NCI-H526 treated with DMSO at 0.1 percent for 48 hours (cell line): ENCODE measurements at places on chromosomes 2 and 18.
A peak's percentile ranks its signal among the peaks of the same experiment; 100 is the strongest.

DNA sequence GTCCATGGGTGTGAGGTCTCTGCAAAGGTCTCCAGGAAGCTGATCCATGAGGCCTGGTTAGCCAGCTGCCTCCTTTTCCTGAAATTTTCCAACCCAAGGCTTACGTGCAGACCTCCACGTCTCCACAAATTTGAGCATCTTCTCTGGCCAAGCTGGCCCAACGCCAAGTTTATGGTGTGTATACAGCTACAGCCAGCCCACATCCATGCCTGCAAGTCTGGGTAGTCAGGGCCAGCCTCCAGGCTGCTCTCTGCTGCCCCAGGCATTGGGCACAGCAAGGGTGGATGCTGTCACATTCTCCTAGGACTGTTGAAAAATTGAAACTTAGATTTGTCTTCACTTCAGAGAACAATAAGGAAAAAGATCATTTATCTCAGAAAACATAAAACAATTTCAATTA is 525.5 kb upstream of the CHAC2 start:
- no peak for DNase-seq

DNA sequence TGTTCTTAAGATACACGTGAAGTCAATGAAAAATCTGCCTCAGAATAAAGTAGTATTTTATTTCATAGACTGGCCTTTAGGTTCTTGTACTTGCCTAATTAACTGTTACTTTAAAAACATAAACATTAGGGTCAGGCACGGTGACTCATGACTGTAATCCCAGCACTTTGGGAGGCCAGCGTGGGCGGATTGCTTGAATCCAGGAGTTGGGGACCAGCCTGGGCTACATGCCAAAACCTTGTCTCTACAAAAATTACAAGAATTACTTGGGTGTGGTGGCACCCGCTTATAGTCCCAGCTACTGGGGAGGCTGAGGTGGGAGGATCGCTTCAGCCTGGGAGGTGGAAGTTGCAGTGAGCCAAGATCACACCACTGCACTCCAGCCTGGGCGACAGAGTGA is 16.0 kb upstream of the SNORC start:
- no peak for DNase-seq

DNA sequence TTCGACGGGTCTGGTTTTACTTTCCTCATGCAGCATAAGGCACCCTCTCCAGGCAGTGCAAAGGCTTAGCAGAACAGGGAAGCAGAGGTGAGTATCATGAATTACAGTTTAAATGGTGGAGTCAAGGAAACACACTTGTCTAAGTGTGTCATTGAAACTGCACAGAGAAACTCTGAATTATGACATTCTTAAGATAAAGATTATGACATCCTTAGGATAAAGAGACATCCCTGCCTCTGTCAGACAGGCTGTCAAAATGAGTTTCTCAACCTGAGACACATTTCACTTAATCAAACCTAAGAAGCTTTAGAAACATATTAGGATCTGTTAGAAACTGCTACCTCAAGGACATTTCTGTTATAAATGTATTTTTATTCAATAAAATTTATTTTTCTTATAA is 113.2 kb downstream of the DHRS9 start:
- no peak for DNase-seq

- DNase-seq = no peak
These were observed 31.9 kb upstream of the CPS1 start for GRCh38 chr2:210524533-210524932.

- no peak for DNase-seq
These were observed 126.2 kb downstream of the NAT8 start for GRCh38 chr2:73516033-73516432.

GRCh38 chr2:3182848-3183247 is 194.8 kb downstream of the EIPR1 start:
- DNase-seq = no peak

DNA sequence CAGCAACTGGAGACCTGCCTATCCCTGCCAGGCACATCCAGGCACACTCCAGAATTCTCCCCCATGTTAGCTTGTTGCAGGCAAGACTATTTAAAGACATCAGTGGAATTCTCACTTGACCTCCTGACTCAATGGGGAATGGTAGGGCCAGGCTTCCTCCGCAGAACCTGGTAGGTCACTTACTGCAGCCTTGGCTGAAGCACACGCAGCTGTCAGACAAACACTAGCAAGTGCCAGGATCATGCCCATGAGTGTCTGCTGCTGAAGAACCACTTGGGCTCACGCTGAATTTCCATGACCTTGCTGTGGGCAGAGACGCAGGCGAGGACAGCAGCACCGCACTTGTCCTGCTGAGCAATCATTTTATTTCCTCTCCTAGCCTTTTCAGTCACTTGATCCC is 3.2 kb downstream of the LRRC30 start:
- DNase-seq = no peak

GRCh38 chr2:157925071-157925470 is 48.9 kb upstream of the ACVR1 start:
- no peak for DNase-seq

DNA sequence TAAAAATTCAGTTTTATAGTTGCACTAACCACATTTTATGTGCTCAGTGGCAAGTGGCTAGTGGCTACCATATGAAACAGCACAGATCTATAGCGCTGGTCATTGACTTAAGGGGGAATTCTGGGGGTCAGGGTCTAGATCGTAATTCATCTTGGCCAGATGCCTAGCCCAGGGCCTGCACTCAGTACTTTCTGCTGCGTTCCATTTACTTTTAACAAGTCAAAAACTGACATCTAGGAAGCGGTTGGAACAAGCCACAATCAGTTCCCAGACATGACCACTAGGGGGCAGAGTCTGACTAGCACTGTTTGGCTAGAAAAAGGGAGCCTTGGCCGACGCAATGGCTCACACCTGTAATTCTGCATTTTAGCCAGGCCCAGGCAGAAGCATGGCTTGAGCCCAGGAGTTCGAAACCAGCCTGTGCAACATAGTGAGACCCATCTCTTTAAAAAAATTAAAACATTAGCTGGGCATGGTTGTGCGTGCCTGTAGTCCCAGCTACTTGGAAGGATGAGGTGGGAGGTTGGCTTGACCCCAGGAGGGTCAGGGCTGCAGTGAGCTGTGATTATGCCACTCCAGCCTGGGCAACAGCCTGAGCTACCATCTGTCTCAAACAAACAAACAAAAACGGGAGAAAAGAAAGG is 9.0 kb upstream of the TMBIM1 start:
- DNase-seq = peak; percentile 82

DNA sequence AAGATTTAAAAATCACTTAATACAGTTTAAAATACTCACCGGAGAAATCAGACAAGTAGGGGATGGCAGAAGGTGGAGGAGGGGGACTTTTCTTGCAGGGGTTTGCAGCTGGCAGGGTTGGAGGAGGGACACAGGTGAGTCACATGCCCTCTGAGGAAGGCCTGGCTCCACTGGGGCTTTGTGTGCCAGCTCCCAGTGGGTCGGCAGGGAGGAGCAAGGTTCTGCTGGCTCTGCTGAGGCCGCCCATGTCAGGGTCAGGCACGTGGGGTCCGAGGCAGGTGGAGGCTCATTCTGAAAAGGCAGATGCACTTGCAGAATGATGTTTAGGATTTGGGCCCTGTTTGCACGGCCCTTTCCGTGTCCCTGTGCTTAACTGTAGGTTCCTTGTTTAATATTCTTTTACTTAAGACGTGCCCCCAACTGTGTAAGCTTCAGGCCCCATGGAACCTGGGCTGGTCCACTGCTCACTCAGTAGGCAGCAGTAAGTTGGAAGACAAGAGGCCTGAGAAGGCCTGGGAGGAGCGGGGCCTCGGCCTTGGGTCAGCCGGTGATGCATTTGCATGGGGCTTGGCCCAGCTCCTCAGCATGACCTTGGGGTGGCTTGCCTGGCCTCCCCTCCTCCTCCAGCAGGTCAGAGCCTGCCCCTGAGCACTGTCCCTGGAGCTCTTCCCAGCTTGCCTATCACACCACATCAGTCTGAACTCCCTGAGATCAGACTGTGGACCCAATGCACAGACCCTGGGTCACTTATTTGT is 141.0 kb downstream of the GLI2 start:
- no peak for DNase-seq

DNA sequence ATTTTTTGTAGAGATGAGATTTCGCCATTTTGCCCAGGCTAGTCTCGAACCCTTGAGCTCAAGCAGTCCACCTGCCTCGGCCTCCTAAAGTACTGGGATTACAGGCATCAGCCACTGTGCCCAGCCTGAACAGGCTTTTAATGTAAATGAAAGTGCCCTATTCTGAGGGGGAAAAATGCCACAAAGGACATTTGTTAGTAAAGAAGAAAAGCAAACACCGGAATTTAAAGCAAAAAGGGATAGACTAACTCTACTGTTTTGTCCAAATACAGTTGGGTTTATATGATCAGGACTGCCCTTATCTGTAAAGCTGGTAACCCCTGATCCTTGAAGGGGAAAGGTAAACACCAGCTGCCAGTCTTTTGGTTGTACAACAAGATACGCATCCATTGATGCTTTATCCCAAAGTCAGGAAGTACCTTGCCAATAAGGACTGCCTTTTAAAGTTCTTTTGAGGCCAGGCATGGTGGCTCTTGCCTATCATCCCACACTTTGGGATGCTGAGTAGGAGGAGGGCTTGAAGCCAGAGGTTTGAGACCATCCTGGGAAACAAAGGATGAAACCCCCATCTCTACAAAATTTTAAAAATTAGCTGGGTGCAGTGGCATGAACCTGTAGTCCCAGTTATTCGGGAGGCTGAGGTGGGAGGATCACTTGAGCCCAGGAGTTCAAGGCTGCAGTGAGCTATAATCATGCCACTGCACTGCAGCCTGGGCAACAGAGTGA is 13.1 kb downstream of the CLEC4F start:
- DNase-seq = no peak

DNA sequence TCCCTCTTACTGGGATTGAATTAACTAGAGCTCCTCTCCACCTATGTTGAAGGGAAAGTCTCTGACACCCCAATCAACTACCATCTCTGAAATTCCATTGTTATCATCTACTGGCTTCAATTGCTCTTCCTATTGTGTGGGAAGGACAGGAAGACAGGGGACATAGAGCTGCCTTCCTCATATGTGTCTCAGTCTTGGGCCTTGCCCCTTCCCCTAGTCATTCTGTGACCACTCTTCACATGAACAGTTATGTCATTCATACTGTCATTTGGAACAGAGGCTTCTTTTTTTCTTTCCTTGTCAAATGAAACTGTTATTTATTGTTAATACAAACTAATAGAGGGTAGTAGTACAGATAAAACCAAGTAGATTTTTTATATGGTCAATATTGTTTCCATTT is 69.6 kb upstream of the EMILIN2 start:
- no peak for DNase-seq

DNA sequence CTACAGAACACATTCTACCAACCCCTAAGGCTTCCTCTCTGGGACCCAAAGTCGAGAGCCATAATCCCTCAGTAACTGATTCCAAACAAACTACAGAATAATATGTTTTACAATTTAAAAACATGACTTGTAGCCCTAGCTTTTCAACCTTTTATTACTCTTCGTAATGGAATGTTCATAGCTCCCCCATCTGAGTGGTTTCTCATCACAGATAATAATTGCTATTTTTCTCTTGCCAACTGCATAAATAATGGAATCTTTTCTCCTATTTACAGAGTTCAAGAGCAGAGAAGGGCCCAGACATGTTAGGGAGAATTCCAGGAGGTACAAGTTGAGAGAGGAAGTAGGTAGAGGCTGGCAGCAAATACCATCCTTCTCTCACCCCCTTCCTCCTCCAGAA is 59.9 kb upstream of the CERS6 start:
- DNase-seq = no peak

GRCh38 chr2:65586516-65586915 is 154.1 kb upstream of the SPRED2 start:
- DNase-seq = no peak

DNA sequence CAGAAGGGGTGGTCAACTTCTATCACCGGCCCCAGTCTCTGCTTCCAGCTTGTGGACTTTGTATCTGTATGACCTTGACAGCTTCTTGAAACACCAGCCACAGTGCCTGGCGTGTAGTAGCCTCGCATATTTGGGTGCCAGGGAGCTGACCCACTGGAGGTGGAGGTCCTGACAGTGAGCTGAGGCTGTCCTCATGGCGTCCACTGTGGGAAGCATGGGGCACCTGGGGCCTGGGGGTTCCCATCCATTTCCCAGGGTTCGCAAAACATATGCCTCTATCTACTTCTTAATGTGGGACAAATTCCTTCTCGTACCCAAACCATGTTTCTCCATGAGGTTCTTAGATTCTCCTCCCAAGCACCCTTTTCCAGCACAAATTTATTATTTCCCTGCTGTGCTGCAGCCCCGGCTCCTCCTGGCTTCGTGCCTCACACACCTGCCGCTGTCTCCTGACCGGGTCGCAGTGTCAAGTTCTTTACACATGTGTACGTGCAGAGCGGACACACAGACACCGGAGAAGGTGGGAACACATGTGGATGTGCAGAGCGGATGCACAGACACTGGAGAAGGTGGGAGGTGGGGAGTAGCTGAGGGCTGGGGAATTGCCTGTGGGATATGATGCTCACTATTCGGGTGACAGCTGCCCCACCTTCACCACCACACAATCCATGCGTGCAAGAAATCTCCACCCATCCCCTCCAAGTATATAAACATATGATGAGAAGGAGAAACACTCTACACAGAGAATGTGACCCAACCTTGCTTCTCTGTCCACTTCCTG is 23.4 kb downstream of the TMEM18 start:
- no peak for DNase-seq

DNA sequence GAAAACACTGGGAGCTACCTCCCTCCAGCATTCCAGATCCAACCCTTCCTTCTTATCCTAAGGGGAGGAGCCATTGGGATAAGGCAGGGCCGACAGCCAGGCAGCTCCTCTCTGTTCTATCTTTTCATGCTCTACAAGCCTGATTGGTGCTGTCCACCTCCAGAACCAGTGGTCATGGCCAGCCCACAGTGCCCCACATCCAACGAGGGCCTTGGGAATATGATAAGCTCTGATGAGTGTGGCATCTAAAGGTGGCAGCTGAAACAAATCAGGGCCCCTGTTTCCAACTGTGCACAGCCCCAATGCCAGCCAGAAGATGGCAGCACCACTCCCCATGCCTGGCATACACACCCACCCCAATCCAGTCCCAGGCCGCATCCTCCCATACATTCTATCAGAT is 329.3 kb downstream of the C1D start:
- peak; percentile 26 for DNase-seq

GRCh38 chr2:147420947-147421675 is 423.7 kb upstream of the ACVR2A start:
- DNase-seq = no peak

DNA sequence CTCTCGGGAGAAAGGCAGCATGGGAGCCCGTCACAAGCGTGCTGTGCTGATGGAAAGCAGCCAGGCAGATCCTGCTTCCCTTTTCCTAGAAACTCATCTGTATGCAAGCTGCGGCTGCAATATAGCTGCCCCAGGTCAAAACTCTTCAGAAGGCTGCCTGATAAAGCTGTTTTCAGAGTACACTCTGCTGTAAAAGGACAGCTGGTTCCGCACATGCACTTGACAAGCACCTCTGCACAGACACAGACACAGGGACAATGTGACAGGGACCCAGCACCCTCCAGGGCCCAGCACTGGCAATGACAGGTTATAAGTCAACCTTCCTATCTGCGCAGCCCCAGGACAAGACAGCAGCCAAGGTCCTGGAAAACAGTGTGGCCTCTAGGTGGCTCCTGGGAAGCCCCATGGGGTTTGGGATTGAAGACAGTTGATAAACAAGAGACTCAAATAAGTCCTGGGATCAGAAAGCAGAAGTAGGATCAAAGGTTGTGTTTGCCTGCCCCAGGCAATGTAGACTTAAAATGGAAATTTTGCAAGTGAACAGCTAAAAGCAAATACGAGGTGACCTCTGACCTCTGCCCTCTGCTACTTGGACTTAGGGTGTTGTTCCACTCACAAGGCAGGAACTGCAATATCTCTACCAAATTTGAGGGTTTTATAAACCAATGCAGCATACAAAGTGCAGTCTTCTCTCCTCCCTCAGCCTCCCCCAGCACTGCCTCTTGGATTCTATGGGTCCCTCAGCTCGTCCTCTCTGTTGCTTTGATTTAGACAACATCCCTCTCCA is 16.9 kb downstream of the SLC66A2 start:
- peak; percentile 29 for DNase-seq
